MCF 10A (cell line): ENCODE measurements at places on chromosomes 6 and 20.

DNA sequence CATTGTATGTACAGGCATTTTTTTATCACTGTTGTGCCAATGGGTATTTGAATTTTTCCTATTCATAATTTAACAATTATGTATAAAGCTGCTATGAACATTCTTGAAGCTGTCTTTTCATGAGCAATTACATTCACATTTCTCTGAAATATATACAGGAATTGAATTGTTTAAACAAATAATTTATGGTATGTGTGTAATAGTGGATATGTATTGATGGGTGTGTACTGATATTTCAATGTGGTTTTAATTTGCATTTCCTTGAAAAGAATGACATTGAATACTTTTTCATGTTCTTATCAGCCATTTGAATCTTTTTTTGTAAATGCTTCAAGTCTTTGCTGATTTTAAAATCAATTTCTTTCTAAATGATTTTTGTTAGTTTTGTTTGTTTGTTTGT is 629.4 kb upstream of the FLRT3 start:
- DNase-seq: no peak

DNA sequence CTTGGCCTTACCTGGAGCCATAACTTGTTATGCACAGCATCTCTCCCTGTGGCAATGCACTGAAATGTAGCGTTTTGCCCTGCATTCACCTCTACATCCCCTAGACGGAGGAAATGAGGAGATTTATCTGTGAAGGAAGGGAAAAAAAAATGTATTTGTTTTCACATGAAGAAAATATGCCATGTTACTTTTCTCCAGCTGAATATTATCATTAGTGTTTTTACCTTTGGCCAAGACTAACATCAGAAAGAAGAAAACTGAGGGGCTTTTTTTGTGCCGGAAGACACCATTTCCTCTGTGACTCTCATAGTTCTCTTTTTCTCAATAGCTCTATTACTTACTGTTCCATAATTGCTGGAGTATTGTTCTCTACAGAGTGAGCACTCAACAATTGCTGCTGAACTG is 280.4 kb downstream of the PTPRK start:
- DNase-seq: no peak

GRCh38 chr20:61407561-61407960 is 155.5 kb downstream of the CDH4 start:
- no peak for DNase-seq

DNA sequence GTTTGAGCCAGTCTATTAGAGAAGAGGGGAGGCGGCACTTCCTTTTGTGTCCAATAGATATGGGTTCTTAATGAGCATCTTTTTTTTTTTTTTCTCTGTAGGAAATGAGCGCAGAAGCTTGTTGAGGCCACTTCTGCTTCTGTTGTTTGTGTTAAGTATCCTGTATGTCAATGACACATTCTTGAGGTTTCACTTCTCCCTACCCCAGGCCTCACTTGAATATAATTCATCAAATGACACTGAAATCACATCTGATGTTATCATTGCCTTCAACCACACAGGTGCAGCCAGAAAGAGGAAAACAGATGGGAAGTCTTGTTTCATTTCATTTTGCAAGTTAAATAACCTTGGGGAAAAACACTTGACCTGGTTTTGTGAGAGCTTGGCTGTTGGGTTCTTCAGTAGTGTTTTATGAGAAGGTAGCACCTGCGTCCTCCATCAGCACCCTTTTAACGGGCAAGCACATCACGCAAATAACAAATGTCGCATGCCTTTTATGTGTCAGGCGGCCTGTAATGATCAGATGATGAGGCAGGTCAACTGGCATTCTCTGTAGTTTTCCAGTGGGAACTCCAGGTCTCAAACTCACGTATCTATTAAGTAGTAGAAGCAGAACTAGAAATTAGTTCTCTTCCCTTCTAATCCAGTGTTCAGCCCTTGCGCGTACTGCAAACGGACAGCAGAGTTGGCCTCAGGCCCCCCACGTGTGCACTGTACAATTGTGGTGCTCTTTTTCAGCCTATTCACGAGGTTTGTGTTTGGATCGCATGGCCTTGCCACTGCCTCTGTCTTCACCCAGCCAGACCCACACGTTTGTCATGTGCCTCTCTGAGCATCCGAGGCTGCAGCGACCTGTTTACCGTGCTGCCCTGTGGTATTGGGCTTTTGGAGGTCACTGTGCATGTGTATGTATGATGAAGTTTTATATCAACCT is 23.5 kb downstream of the PLEKHG1 start:
- DNase-seq: no peak

GRCh38 chr6:138188278-138188941 is 26.7 kb downstream of the ARFGEF3 start:
- no peak for DNase-seq
